ELF-1 (cell line): ENCODE measurements at places on chromosomes 11 and 22.

- DNase-seq, result no peak
Measured at GRCh38 chr11:78080084-78080817, 589 bp upstream of the NDUFC2 start.

DNA sequence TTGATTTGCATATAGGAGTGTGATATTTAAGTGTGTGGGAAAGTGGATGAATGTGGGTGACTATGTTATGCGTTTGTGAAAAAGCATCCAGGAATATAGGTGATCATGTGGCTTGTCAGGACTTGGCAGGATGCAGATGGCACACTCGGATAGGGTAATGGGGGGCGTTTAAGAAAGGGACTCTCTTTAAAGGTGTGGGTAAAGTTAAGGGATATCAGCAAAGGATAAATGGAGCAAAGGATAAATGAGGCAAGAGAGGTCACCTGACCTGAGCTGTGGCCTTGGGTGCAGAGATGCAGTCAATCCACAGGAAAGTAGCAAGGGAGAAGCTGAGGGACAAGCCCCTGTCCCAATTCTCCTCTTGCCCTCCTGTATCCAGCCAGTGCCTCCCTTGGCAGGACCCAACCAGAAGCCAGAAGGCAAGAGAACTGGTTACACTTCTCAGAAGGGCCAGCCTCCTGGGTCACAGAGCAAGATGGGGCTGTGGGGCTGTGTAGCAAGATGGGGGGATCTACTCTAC, 47.5 kb upstream of the GRAMD1B start:
- DNase-seq, result no peak

- DNase-seq, result no peak
Measured at GRCh38 chr11:121538054-121538453, 85.3 kb upstream of the SORL1-AS1 start.

- peak; percentile 31 for DNase-seq
Measured at GRCh38 chr11:70205049-70205725, 2.1 kb downstream of the FADD start.

DNA sequence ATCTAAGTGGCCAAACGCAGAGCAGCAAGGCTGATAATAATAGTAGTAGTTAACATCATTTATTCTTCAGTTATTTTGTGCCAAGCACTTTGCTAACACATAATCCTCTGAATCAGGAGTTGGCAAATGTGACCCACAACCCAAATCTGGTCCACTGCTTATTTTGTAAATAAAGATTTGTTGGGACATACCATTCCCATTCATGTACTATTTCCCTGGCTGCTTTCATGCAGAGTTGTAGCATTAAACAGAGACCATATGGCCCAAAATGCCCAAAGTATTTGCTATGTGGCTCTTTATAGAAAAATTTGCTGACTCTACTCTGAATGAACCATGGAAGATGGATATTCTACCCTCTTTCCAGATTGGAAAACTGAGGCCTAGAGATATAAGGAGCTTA, 50.3 kb downstream of the COMMD9 start:
- no peak for DNase-seq

DNA sequence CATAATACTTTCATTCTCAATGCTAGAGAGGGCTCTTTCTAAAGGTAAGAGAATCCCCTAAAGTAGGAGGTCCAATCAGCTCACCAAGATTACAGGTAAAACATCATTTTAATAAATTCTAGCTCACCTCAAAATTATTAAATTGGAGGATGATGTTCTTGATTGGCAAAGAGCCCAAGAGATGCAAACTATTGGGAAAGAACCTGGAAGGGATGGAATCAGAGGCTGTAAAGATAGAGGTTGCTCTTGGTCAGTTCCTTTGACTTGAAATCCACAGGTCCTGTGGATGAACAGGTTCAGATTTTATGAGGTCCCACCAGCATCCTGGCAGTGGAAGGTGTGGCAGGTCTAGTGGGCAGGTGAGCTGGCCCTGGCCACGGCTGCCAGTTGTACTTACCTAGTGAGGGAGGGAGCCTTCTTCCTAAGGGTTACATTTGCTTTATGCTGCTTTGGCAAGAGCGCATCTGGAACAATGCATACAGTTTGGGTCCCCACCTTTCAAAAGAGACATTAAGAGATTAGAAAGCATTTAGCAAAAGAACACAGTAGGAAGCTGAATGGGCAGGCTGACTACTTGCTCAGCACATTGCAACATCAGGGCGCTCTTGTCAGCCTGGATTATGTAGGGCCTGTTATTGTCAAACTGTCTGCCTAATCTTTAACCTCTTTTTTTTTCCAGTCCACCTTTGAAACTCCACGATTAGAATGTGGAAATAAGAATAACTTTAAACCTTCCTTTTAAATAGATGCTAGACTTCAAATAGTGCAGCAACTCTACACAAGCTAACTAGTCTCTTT, 97.0 kb downstream of the RDX start:
- DNase-seq, result no peak

DNA sequence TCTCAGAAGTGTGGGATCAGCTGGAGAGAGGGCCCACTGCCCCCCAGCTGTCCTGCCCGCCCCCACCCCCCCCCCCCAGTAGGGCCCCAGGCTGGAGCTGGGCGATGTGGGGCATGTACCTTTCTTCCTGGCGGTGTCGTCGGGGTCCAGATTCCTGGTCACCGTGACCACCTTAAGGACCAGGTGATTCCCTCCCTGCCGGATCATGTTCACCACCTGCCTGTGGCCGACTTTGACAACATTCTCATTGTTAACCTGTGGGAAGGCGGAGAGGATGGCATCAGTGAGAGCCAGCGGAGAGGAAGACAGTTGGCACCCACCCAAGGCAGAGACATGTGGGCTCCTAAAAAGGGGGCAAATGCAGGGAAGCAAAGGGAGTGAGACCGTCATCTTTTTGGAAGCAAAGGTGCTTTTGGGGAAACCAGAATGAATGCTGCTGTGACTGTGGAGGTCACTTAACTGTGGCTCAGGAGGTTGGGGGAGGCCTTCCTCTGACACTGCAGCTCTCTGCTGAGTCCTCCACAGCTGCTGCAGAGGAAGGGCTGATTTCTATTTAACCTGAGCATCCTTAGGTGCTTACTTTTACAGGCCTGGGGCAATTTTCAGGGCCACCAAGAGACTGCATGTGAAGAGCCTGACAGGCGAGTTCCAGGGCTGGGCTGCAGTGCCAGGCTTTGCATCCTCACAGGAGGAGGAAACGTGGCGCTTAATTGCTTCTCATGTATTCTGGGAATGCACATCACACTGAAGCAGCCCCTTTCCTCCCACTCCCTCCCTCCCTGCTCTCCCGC, 104.5 kb downstream of the CTTN start:
- DNase-seq, result peak; percentile 36

DNA sequence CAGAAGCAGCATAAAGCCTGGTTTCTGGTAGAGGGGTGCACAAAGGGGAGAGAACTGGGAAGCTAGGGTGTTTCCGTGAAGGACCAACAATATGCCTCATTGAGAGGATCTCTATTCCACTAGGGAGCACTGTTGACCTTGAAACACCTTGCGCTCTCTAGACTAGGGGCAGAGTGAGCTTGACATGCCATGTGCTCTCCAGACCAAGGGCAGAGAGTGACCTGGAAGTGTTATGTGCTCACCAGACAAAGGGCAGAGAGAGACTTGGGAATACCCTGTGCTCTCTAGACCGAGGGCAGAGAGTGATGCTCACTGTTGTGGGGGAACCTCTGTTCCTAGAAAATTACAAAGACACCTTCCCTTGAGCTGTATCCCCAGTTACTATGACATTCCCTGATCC, 15.2 kb upstream of the EI24 start:
- DNase-seq, result no peak

DNA sequence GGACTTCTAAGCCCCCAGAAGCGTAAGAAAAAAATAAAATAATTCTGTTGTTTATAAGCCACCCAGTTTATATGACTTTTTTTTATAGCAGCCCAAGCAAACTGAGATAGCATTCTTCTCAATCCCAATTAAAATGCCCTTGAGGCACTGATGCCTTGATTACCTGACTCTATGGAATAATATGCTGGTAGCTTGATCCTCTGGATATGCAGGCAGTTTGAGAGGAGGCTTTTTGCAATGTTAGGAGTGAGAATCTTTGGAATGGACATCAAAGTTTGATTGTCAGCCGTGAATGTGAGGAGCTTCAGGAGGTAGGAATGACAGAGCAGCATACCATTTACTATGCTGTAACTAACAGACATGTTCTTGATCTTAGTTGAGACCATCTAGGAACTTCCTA, 275.6 kb downstream of the AASDHPPT start:
- no peak for DNase-seq

- no peak for DNase-seq
Measured at GRCh38 chr22:48503876-48504275, 1323.8 kb downstream of the BRD1 start.

DNA sequence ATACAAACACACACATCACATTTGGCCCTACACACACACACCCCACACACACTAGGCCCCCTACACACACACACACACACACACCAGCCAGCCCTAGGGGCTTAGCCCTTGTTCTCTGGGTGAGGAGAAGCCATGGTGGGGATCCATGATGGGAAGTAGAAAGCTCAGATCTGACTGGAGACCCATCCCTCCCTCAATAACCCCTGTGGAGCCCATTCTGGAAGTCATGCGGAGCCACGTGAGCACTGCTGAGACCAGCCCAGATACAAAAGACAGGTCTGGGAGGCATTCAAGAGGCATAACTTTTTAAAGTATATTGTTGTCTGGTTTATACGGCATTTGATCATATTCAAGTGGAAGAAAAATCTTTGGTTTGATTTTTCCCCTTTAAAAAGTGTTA, 448.5 kb downstream of the SOX6 start:
- no peak for DNase-seq

DNA sequence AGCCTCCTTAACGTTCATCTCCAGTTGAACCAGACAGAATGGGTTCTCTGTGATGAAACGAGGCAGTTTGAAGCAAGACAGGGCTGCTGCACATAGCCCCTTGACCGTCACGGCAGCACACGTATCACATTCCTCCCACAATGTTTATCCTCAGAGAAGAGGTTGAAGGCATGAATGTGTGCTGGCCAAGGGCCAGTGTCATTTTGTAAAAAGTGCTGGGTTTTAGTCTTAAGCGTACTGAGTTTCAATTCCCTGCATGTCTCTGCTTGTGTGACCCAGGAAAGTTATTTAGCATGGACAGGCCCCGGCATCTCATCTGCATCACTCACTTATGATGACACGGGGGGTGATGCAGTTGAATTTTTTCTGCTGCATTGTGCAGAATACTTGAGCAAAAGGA, 31.6 kb downstream of the TTC12 start:
- DNase-seq, result no peak

GRCh38 chr11:22521226-22521625, 104.4 kb downstream of the FANCF start:
- DNase-seq, result no peak

GRCh38 chr11:114233755-114234154, 62.4 kb upstream of the NNMT start:
- no peak for DNase-seq

- DNase-seq, result no peak
Measured at GRCh38 chr11:69351460-69351859, 57.5 kb downstream of the MYEOV start.

- DNase-seq, result no peak
Measured at GRCh38 chr11:130340671-130341319, 26.1 kb upstream of the ZBTB44 start.

DNA sequence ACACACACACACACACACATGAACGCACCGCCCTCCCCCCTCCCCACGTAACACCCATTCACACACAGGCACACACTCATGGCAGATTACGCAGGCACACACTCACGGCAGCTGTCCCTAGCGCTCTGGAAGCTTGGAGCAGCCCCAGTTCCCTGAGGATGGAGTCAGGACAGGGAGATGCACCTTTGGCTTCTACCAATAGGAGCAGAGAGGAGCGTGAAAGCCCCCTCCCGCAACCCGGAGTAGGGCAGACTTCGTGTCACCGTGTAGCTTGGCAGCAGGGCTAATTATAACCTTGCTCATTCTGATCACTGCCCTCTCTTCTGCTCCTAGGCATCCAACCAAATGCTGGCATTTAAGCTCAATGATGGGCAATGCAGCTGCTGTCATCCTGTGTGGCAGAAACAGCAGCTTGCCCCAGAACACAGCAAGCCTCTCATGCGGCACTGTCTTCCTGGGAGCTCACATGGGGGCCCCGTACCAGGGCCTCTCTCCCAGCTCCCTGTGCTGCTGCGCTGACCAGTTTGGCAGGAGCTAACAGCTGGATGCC, 31.9 kb downstream of the ANKK1 start:
- no peak for DNase-seq

GRCh38 chr11:22193348-22194051, 615 bp downstream of the ANO5 start:
- peak; percentile 48 for DNase-seq

GRCh38 chr11:126416542-126417090, 61.1 kb downstream of the ST3GAL4 start:
- DNase-seq, result peak; percentile 90

DNA sequence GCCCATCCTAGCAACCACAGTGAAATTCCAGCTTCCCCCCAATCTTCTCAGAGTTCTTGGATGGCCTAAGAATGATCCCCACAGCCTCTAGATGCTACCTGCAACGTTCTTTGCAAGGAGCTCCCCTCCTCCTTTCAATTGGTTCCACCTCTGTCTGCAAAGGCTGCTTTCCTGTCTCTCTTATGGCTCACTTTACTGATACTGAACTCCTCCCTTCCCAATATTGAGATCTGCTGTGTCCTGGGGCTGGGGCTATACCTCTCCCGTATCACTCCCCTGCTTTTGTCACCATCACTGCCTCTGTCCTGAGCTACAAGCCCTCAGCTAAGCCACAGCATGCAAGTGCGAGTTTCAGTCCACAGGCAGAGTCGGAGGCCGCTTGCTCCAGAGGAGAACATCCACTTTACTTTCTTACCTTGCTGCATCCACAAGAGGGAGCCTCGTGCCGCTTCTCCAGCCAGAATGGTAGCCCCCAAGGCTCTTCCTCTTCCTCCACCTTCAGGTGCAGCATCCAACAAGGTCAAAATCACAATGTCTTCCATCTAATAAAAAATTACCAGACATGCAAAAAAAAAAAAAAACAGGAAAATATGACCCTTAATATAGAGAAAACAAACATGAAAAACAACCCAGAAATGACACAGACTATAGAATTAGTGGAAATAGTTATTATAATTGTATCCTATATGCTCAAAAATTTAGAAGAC, 48.6 kb upstream of the TMEM45B start:
- peak; percentile 73 for DNase-seq

DNA sequence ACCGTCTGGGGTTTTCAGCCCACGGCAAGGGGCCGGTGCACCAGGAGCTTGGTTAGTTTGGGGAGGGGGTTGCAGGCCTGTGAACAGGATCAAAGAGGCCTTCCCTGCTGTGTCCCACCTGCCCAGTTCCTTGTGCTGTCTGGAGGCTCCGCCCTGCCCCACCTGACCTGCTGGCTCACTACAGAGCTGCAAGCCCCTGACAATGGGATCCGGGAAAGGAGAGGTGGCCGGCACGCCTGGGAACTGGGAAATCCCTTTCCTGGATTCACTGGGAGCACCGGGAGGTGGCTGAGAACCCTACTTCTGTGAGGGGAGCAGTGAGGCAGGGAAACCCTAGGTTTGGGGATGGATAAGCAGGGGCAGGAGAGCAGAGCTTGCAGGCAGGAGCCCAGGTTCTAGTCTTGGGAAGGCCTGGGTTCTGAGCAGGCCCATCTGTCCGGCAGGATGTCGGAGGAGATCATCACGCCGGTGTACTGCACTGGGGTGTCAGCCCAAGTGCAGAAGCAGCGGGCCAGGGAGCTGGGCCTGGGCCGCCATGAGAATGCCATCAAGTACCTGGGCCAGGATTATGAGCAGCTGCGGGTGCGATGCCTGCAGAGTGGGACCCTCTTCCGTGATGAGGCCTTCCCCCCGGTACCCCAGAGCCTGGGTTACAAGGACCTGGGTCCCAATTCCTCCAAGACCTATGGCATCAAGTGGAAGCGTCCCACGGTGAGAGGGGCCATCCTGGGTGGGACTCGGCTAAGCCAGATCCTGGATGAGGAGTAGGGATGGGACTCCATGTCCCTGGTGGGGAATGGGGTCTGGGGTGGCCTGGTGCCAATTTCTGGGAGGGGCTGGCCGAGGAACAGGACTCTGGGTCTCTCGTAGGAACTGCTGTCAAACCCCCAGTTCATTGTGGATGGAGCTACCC, 786 bp downstream of the CAPN1 start:
- DNase-seq, result peak; percentile 83
